Fibroblast of lung (primary cell): ENCODE measurements at places on chromosomes 7 and 10.

DNA sequence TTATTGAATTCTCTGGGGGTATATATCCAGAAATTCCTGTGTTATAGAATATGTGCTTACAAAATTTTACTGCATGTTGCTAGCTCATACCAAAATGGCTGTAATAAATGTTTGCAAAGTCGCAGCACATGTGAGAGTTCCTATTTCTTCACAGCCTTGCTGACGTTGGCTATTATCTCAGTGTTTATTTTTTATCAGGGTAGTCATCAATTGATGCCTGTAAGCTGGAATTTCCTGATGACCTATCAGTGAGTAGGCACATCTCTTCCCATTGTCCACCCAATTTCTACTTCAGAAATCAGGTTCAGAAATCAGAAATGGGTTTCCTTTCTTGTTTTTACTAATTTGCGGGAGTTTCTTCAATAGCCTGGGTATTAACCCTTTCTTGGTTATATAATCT is 268.1 kb upstream of the FZD8 start:
- no peaks in the 10 kb centered on the region for H3K27me3 ChIP-seq
- H3K4me3 ChIP-seq, result no peak overlapping the region
- H3K27ac ChIP-seq, result peak overlapping the region; percentile 16
- peaks cover 7% of the 10 kb centered on the region for H3K4me1 ChIP-seq
- H3K36me3 ChIP-seq, result no peaks in the 10 kb centered on the region
- DNase-seq, result peak; percentile 84

DNA sequence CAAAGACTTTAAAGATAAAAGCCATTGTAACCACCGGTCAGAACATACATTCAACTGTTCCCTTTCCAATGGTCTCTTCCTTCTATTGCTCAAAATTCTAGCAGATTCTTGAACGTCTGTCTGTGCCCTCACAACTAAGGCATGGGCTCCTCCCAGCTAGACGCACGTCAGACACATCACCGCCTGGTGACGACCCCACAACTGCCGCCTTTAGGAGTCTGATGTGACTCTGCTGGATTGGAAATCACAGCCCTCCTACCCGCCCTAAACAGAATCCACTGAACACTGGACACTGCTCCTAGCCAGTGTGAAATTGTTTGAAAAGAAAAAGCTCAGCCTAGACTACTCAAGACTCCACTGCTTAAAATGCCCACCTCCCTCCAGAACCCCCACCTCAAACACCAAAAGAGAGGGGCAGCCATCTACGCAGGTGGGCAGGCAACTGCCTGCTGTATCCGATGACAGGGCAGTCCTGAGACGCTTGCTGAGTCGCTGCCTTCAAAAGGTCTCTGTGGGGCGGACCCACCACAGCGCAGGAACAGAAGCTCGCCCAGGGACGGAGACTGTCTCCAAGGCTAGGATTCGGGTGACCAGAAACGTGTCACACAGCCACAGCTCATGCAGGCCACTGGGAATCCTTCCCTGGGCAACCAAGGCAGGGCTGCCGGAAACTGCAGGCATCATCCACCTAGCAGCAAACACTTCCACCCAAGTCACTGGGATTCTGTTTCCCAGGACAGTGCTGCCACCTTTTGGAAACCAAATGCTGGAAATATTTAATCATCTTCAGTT is 34.7 kb downstream of the GSDME start:
- no peaks in the 10 kb centered on the region for H3K36me3 ChIP-seq
- H3K27ac ChIP-seq, result no peak overlapping the region
- no peaks in the 10 kb centered on the region for H3K4me1 ChIP-seq
- peak; percentile 44 for DNase-seq

DNA sequence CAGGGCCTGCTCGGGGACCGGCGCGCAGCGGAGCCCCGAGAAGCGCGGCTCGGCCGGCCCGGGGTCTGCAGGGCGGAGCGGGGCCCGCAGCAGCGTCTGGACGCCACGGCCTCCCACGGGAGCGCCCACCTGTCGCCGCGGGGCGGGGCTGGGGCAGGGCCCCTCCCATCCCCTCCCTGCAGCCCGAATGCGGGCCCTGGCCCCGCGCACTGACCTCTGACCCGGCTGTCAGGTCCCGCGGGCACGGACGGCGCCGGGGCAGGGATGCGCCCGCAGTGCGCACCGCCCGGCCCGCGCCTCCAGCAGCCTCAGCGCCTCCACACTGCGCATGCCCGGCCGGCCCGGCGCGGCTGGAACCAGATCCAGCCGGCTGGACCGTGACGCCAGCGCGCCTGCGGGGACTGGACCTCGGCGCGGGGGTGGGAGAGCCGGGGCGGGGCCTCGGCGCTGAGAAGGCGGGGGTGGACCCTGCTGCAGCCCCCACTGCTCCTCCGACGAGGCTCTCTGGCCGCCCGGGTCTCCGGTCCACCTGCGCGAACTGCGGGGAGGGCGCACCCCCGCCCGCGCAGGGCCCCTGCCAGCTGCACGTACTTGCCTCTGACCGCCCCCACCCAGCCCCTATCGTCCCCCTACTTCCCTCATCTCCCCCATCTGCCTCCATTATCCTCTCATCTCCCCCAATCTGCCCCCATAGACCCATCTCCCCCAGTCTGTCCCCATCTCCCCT is 16.1 kb upstream of the GPR146 start:
- H3K4me1 ChIP-seq, result peaks cover 5% of the 10 kb centered on the region
- no peaks in the 10 kb centered on the region for H3K27me3 ChIP-seq
- peak; percentile 83 for DNase-seq
- peaks cover 5% of the 10 kb centered on the region for H3K36me3 ChIP-seq
- H3K4me3 ChIP-seq, result peak overlapping the region; percentile 70

DNA sequence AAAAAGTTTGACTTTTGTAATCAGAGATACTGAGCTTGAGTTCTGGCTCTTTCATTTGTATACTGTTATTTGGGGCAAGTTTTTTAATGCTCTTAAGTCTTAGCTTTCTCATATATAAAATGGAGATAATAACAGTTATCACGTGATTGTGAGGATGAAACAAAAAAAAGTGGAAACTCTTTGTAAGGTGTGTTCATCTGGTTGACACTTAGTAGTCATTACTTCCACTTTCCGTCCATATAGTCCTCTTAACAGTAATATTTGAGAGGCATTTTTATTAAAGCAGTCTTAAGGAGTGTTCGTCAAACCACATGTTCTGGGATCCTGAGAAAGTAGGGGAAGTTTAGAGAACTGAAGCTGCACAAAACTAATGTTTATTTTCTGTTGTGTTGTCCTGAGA is 65.6 kb downstream of the PTEN start:
- peaks cover 9% of the 10 kb centered on the region for H3K4me1 ChIP-seq
- no peaks in the 10 kb centered on the region for H3K27me3 ChIP-seq
- no peaks in the 10 kb centered on the region for H3K36me3 ChIP-seq

- H3K27ac ChIP-seq, result peak overlapping the region; percentile 90
- H3K27me3 ChIP-seq, result no peaks in the 10 kb centered on the region
- DNase-seq, result peak; percentile 86
- peak overlapping the region; percentile 53 for H3K4me3 ChIP-seq
- peaks cover 9% of the 10 kb centered on the region for H3K4me1 ChIP-seq
Measured at GRCh38 chr7:16420649-16421332, 547 bp downstream of the CRPPA start.

DNA sequence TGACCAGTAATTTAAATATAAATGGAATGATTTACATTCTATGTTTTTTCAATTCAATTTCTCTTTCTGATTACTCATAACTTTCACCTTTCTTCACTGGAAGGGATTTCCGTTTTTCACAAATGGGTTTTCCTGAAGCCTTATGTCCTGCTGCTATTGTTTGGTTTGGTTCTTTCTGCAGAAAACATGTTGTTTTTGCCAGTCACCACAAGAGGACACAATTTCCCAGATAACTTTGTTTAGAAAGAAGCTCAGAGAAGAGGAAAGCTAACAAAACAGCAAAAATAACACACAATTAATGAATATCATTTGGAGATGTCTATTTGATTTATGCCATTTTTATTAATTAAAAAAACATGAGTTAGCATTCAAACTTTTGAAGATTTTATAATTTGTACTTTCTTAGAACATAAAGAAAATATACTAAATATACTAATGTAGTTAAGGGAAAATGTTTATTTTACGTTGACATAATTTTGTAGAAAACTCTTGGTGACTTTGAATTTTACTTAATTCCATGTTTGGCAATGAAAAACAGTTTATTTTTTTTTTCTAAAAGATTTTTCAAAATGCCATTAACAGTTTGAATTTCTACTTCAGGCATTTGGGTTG is 4.6 kb upstream of the TWIST1 start:
- no peak overlapping the region for H3K27ac ChIP-seq
- peaks cover 6% of the 10 kb centered on the region for H3K27me3 ChIP-seq
- peak; percentile 75 for DNase-seq
- no peak overlapping the region for H3K4me3 ChIP-seq
- H3K36me3 ChIP-seq, result no peaks in the 10 kb centered on the region

DNA sequence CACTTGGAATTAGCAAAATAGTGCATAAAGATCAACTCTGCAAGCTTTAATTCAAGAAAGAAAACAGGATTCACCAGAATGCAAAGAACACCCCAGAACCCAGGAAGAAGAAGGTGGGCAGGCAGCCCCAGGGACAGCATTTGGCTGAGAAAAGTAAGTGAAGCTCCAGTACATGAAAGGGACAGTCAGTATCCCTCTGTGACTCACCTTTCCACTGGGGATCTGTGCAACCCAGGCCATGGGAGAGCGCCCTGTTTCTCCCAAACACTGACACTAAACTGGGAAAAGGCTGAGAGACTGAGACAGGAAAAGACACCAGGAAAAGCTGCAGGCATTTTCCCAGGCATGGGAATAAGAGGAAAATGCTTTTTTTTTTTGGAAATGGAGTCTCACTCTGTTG is 28.2 kb downstream of the SNX13 start:
- H3K36me3 ChIP-seq, result no peaks in the 10 kb centered on the region
- no peaks in the 10 kb centered on the region for H3K27me3 ChIP-seq
- no peak overlapping the region for H3K4me3 ChIP-seq
- DNase-seq, result no peak
- H3K27ac ChIP-seq, result no peak overlapping the region

DNA sequence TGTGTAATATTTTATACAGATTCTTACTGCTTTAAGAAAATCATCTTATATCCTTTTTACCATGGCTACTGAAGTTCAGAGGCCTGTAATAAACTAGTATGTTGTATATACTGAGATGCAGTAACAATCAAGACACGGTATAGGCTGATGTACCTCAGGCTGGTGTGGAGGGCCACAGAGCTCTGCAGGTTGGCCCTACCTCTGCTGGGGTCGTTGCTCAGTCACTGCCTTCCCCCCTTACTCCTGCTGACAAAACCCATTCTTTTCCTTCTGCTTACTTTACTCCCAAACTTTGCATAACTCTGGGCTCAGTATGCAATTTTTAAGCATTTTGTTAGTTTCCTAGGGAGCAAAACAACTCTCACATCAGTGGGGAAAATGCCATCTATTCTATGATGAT is 200.1 kb upstream of the FOXP2 start:
- no peak for DNase-seq
- no peaks in the 10 kb centered on the region for H3K4me1 ChIP-seq
- H3K4me3 ChIP-seq, result no peak overlapping the region
- no peaks in the 10 kb centered on the region for H3K27me3 ChIP-seq
- H3K27ac ChIP-seq, result no peak overlapping the region
- H3K36me3 ChIP-seq, result no peaks in the 10 kb centered on the region

GRCh38 chr7:46885167-46885566 is 696.7 kb downstream of the TNS3 start:
- H3K27ac ChIP-seq, result no peak overlapping the region
- no peak overlapping the region for H3K4me3 ChIP-seq
- no peaks in the 10 kb centered on the region for H3K27me3 ChIP-seq
- H3K4me1 ChIP-seq, result no peaks in the 10 kb centered on the region
- no peak for DNase-seq

DNA sequence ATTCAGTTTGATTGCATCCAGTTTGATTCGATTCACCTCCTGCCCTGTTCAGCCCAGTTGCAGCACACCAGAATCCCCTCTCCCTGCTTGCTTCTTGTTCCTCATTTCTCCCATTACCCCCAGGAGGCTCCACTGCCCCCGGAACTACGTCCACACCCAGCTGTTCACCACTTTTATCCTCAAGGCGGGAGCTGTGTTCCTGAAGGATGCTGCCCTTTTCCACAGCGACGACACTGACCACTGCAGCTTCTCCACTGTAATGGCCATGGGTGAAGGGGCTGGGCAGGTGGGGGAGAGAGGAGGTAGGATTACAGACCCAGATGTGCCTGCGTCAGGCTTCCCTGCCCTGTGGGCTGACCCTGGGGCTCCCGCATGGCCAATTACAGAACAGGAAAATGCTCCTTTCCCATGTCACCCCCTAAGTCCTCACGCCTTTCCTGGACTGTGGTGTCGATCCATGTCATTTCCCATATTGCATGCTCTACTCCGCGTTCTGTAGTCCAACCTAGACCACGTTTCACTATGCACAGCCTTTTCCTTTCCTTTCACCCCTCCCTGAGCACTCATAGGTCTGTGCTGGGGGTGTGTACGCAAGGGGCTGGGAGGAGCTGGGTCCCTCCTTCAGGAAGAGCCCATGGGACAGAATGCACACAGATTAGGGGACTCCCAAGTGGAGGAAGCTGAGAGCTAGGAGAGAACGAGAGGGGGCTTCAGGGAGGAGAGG is 8.2 kb downstream of the GHRHR start:
- DNase-seq, result no peak
- H3K27me3 ChIP-seq, result peaks cover 17% of the 10 kb centered on the region

GRCh38 chr10:103789161-103789560 is 66.2 kb downstream of the SH3PXD2A start:
- no peak for DNase-seq
- no peaks in the 10 kb centered on the region for H3K27me3 ChIP-seq
- H3K27ac ChIP-seq, result no peak overlapping the region

DNA sequence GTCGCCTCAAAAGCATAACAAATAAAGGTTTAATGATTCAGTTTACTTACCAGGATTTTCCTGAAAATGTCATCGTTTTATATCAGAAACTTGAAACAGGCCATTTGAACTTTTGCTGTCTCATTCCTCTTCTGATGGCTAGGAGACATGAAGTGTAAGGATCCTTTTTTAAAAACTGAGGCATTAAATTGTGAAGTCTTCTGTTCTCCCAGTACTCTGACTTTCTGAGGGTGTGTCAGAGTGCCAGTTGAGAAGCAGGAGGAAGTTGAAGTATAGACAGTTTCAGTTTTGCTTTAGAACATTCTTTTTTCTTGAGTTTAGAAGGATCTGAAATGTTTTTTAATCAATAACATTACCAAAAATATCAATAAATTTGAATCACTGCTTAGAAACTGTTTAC is at the start of gene SAMD9L:
SAMD9L (minus strand) TSS at position 242 of the 400 bp plus-strand sequence. CDS start 12,414 bp downstream, outside the sequence.
- peak; percentile 52 for DNase-seq
- H3K4me1 ChIP-seq, result peaks cover 2% of the 10 kb centered on the region
- peak within 1 kb of the TSS; percentile 91 for H3K4me3 ChIP-seq
- peak within 1 kb of the TSS; percentile 61 for H3K27ac ChIP-seq
- H3K36me3 ChIP-seq, result peaks cover 4% of the 10 kb centered on the region
- no peaks in the 10 kb centered on the region for H3K27me3 ChIP-seq

- no peak overlapping the region for H3K4me3 ChIP-seq
- no peaks in the 10 kb centered on the region for H3K27me3 ChIP-seq
- DNase-seq, result no peak
Measured at GRCh38 chr7:74037609-74038008, 9.6 kb downstream of the ELN start.

GRCh38 chr7:1421020-1421790 is 38.1 kb downstream of the MICALL2 start:
- no peaks in the 10 kb centered on the region for H3K36me3 ChIP-seq
- no peak overlapping the region for H3K27ac ChIP-seq
